ENCODE measurements at places on chromosomes 1 and 21.
A peak's percentile ranks its signal among the peaks of the same experiment; 100 is the strongest.

- DNase-seq, result no peak
These were observed 73.1 kb upstream of the USP24 start for GRCh38 chr1:55288245-55288644.

DNA sequence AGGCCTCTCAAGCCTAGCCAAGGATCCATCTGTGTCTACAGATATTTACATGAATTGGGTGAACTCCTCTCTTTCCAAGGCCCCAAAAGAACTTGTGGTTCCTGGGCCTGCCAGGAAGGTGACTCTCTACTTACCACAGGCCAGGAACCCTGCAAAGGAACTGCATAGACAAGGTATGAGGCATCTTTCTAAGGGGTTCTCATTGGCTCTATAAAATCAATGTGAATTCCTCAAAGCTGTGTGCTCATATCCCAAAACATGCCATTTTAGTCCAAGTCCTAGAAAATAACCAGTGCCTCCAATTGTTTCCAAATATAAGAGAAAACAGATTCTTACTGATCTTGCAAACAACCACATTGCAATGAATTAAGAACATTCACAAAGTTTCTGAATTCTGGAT is 39.9 kb upstream of the RGL1 start:
- DNase-seq, result no peak

GRCh38 chr1:37073854-37074379 is 39.6 kb upstream of the GRIK3 start:
- no peak for DNase-seq

DNA sequence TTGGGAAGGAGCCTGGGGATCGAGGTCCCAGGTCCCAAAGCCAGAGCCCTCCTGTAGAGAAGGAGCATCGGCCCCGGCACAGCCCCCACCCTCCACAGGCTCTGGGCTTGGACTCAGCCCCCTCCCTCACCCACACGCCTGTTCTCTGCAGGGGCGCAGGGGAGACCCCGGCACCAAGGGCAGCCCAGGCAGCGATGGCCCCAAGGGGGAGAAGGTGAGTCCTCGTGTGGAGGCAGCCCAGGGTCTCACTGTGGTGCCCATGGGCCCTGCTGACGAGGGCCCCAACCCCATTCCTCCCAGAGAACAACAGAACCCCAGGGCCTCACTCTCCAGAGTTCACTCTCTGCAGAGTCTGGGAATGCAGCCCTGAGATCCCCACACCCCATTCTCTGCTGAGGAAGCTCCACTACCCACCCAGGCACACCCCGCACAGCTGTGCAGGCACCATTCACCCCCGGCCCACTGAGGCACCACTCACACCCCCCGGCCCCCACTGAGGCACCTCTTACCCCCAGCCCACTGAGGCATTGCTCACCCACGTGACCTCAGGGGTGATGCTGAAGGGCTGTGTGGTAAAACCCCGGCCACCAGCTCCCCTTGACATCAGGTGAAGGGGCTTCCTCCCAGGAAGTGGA is 21.8 kb downstream of the COL6A2 start:
- DNase-seq, result no peak

- DNase-seq, result peak; percentile 41
These were observed 1.0 kb downstream of the NCDN start for GRCh38 chr1:35558374-35559316.

DNA sequence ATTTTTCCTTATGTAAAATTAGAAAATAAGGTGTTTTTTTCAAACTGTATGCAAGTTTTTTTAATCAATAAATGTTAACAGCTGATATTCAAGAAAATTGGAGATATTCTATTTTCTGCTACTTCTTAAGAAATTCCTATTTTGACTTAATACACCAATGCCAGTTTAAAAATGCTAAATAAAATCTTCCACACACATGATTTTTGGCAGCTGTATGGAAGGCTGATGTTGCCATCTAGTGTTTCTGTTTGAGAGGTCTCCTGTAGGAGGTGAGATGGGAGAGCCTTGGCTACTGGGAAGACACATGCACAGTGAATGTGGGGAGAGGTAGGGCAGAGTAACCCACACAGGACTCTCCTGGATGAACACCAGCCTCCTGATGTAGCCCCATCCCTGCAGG is 29.2 kb upstream of the OR2B11 start:
- peak; percentile 42 for DNase-seq

DNA sequence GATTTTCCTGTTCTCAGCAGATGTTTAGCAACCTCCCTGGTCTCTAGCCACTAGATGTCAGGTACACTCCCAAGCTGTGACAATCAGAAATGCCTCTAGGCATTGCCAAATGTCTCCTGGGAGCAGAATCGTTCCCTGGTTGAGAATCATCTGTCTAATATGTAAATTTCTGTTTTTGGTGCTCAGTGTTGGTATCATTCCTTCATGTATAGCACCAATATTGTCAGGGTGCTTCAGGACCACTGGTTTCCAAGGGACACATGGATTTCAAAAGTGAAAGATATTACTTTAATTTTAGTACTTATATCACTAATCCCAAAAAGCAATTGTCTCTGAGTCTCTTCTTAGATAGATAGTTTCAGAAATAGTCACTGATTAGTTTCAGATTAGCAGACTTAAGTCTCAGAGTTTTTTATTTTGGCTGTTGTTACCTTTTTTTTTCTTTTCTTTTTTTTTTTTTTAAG is 160.1 kb downstream of the PTPRC start:
- no peak for DNase-seq

- no peak for DNase-seq
These were observed 72.1 kb downstream of the BCAR3 start for GRCh38 chr1:93609536-93609935.

DNA sequence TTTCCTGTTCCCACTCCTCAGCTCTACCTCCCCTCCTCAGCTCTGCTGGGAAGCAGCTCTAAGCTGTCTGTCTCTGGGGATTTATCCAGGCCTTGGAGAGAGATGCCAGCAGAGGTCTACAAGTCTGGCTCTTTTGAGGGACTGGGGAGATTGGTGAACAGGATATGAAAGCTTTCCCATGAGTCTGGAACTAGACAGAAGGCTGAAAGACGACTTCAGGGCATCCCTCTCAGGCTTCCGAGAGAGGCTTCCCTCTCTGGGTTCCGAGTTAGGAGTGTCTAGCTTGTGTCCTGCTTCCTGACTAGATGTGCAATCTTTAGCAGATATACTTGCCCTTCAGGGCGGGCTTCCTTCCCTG is 733 bp downstream of the TMEM35B start:
- no peak for DNase-seq

DNA sequence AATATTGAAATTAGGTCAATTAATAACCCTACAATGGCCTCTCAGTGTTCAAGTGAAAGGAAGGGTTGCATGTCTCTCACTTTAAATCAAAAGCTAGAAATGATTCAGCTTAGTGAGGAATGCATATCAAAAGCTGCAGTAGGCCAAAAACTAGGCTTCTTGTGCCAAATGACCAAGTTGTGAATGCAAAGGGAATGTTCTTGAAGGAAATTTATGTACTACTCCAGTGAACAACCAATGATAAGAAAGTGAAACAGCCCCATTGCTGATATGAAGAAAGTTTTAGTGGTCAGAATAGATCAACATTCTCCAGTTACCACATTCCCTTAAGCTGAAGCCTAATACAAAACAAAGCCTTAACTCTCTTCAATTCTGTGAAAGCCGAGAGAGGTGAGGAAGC is 10.0 kb downstream of the MAEL start:
- no peak for DNase-seq
